Bone marrow (tissue), 2 donors: ENCODE measurements at places on chromosomes 7 and 10.

DNA sequence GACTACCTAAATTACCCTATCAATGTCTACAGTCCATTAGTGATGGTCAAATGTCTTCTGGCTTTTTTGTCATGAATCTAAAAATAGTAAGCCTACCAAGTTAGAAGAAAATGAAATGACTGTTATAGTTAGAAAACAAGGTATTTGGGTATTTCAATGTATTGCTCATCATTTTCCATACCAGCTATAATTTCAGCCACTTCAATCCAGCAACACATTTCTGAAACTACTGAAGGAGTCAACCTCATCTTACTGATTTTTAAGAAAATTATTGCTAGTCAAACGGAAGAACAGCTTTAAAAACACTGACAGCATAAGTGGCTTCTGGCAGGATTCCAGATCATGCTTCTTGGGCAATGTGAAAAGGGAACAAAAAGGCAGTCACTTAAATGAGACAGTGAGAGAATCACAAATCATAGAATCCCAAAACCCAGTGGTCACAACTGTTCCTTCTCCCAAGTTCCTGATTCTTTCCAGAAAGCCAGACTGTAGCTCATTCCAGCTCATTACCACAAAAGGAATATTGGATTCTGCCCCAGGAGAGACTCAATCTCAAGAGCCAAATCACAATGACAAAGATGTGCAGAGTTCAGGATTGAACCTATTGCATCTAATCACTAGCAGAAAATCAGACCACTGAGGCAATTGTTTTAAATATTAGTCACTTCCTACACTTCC, 61.2 kb upstream of the LRRN3 start:
- no peak for DNase-seq

- no peak for DNase-seq
These were observed 153.6 kb upstream of the PITRM1 start for GRCh38 chr10:3325954-3326750.

DNA sequence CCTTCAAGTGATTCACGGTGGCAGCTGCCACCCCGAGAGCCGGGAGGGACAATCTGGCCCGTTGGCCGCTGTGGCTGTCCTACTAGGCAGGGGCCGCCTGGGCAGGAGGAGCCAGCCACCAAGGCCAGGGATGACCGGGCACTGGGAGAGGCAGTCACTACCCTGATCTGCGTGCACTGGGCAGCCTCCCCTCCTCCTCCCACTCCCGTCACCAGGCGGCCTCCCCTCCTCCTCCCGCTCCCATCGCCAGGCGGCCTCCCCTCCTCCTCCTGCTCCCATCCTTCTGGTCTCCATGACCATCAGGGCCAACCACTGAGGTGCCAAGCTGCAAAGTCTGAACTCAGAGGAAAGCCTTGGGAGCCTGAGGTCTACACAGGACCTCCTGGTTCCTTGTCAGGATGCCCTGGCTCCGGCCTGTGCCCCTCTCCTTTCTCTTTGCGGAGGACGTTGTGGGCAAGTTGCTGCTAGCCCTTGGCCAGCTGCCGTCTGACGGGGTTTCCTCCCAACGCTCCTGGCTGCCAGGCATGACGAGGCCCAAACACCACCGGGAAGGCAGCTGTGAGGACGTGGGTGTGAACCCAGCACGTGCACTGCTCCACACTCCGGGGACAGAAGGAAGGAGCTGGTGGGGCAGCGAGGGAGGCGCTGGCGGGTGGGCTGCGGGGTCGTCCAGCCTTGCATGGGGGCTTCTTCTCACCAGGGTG, 131.1 kb downstream of the WDR37 start:
- DNase-seq = no peak

- no peak for DNase-seq
These were observed 9.2 kb upstream of the MYO1G start for GRCh38 chr7:44987996-44988395.

- DNase-seq = no peak
These were observed 1.4 kb downstream of the UTF1 start for GRCh38 chr10:133231244-133231945.

DNA sequence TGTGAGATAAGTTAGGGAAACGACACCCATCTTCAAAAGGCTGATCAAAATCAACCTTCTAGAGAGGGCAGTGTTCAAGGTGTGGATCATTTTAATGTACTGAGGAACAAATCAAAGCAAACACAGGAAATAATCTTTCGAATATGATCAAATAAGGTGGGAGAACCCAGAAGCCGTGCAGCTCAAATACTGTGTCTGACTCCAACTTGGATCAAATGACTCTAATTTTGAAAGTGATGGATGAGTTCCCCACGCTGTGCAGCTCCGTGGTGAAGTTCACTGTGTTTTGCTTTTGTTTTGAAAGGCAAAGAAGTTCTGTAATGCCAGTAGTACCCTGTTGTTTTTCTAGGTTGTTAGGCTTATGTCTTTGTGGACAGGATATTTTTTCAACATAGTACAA, 250.9 kb downstream of the SFMBT2 start:
- DNase-seq = no peak

DNA sequence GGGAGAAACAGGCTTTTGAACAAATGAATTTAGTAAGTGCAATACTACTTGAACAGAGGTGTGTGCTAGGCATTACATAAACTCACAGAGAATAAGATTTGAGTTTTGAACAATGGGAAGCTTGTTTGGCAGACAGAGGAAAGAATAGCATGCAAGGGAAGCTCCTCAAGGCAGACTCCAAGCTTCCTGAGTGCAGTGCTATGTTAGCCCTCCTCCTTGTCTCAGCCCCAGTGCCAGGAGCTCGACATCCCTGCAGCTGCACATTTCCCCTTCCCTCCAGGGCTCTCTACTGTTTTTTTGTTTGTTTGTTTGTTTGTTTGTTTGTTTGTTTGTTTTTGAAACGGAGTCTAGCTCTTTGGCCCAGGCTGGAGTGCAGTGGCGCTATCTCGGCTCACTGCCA, 237.5 kb downstream of the IPMK start:
- no peak for DNase-seq

DNA sequence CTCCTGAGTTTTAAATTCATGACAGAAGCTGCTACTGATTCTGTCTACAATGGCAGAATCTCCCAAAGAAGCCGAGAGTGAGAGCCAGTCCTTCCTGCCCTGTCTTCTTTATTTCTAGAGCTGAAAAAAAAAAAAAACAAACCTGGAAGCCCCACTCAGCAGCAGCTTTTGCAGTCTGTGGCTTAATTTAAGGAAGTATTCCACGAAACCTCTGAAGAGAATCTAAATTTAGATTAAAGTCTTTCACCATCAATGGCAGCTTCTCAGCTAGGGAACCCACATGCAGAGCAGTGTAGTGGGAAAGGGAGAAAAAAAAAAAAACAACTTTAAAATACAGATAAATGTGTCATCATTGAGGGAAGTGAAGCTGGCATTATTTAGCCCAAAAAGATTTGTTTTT, 23.4 kb downstream of the SMURF1 start:
- peak; percentile 53 for DNase-seq

DNA sequence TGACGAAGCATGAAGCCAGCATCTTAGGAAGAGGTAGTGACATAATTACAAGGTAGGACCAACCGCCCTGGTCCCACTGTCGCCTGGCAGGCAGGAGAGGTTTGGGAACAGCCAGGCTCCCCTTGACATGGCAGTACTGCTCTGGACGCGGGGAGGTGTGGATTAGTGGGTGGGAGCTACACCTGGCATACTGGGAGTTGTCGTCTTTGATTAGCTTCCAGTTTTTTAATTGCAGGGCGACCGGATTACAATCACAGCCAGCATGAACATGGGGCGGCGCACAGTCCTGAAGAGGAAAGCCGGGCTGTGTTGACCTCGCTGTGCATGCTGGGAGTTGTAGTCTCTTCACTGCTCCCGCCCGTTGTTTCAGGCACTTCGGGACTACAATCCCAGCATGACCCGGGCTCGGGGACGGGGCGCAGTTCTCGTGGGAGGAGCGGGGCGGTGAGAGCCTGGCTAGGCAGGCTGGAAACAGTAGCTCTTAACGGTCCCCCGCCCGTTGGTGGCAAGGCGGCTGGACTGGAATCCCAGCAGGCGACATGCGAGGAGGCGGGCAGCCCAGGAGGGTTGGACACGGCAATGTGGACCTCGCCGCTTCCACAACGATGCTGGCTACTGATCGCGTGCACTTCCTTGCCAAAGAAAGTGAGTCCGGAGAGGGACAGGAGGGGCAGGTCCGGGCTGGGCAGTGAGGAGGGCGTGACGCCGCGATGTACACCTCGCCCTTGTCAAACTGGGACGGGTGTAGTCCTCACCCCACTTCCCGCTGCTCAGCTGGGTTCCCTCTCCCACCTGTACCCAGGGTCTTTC, 98.0 kb upstream of the ZNF722 start:
- no peak for DNase-seq

GRCh38 chr7:112512451-112513210, 31.8 kb downstream of the LSMEM1 start:
- DNase-seq = no peak

DNA sequence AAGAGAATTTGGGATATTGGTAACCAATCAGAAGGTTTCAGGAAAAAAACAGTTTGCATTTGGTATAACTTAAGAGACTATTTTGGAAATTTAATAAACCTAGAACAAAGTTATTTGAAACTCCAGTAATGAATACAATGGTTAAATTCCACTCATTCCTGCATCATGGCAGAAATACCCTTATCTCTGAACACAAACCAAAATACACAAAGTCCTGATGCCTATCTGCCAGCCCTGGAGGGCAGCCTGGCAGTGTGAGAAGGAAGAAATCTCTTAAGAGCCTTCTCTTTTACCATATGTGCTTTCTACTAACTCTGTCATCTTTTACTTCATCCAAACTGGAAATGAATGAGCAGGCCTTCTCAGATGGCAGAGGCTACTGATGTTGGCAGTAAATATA, 147.1 kb upstream of the LYZL1 start:
- DNase-seq = no peak

DNA sequence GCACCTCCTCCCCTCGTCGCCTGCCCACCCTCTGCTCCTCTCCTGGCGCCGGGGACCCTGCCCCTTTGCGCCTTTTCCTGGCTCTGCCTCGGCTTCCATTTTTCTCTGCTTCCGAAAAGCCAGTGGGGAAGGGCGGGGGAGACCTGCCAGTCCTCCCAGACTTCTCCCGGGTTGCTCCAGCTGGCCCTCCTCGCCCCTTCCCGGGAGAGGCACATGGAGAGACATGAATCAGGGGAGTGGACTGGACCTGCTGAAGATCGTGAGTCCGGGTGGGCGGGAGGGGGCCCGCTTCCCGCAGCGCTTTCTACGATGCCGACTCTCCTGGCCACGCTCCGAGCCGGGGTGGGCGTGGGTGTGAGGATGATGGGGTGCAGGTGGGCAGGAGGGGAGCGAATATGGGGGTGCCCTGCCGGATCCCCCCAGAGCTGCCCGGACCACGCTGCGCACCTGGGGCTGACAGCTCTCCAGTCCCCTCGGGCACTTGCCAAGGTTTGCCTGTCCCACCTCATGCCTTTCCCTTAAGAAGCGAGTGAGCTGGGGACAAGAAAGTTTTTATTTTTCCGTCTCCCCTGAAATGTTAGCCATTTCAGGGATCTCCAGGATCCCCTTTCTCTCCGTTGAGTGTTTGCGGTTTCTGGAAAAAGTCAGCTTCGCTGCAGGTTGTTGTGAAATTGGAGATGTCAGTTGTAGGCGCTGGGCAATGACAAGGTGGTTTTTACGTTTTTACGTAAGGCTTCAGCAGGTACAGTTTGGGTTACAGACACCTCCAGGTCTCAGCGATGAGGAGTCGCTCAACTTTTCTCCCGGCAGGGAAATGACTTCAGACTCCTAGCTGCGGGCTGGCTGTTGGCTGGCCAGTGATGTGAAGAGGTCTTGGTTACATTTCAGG, 977 bp downstream of the CACNB2 start:
- DNase-seq = no peak

GRCh38 chr10:52558090-52558489, 214.5 kb downstream of the MBL2 start:
- no peak for DNase-seq

- no peak for DNase-seq
These were observed 8.1 kb downstream of the HERC4 start for GRCh38 chr10:68067029-68067428.

DNA sequence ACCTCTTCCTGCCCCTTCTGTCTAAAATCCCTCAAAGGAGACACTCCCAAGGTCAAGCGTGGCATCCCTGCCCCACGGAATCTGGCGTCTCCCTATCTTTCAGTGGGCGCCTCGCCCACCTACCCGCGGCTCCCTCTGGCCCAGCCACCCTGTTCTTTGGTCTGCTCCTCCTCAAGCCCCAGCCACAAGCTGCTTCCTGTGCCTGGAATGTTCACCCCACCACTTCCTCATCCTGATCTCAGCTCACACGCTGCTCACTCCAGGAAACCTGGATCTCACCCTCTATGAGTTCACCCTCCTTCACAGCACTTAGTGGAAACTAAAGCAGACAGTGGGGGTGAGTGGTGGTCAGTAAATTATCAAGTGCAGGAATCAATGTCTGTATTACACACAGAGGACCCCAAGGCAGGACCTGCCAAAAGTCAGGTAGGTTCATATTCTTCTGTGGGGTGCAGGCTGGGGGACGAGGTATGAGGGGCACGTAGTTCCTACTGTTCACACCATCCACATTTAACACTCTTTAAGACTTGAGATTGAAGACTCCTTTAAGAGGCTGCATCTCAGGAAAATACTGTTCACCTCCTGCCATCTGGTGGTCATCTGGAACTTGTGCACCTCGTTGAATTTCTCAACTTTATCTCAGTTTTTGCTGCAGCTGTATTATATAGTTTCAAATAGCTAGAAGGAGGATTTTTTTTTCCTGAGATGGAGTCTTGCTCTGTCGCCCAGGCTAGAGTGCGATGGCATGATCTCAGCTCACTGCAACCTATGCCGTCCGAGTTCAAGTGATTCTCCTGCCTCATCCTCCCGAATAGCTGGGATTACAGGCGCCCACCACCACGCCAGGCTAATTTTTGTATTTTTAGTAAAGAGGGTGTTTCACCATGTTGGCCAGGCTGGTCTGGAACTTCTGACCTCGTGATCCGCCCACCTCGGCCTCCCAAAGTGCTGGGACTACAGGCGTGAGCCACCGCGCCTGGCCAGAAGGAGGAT, 166.6 kb downstream of the ARHGAP21 start:
- DNase-seq = no peak

DNA sequence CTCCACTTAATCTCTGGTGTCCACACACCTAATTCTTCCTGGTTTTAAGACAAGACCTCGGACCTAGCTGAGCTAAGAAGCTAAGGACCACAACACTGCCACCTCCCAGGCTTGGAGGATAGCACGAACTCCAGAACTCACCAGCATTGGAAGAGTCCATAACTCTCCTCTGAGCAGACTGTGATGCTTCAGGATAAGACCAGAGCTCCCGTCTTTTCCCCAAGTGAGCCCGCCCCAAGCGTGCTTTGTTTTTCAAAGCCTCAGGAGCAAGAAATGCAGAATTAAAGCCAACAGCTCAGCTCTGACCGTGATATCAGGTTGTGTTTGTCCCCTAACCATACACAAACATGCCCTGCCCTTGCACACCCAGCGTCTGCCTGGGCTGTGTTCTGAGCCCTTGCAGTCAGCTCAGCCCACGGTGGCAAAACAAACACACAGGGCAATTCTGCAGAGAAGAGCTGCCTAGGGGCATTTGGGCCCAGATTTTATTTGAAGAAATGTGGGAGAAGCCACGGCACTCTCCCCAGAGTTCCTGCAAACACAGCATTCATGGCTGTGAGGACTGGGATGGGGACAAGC, 145.4 kb downstream of the WDR11 start:
- no peak for DNase-seq

GRCh38 chr7:43196379-43196778, 83.9 kb downstream of the HECW1 start:
- no peak for DNase-seq

- no peak for DNase-seq
These were observed 39.6 kb upstream of the PRKCQ start for GRCh38 chr10:6619660-6620059.

- DNase-seq = no peak
These were observed 189.7 kb downstream of the KIF20B start for GRCh38 chr10:89891006-89891535.
